ENCODE measurements at places on chromosomes 2 and 18.

DNA sequence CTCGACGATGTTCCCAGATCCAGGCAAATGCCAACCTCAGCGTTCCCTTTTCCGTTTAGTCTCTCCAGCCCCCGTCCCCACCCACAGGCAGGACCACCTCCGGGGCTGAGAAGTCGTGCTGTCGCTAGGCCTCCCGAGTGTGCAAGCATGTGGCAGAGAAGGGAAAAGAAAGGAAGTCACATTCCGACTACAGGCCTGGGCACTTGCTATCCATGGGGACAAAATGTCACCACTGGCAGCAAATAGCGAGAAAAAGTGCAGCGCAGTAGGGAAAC, 420 bp downstream of the PIGN start:
- no peak for DNase-seq

GRCh38 chr2:242058116-242058680, 188.7 kb downstream of the RTP5 start:
- DNase-seq, result no peak

GRCh38 chr2:58449286-58450010, 208.3 kb upstream of the FANCL start:
- DNase-seq, result no peak

DNA sequence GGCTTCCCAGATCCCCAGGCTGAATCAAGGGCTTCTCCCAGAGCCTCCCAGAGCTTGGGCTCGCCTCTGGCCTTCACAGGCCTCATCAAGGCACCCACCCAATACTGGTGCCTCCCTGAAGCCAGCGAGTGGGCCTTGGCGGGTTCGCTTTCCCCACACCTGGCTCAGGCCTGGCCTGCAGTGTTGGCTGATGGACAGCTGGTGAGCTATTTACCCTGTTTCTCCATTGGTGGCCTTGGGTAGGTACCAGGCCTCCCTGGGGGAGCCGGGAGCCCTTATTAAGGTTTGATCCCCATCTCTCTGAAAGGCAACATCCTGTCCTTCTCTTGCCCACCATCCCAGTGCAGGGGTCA, 18.2 kb upstream of the DUSP2 start:
- no peak for DNase-seq

GRCh38 chr2:96554293-96555145, 18.0 kb downstream of the ARID5A start:
- DNase-seq, result peak; percentile 67

- no peak for DNase-seq
These were observed 20.1 kb downstream of the DSEL start for GRCh38 chr18:67496469-67496868.

- no peak for DNase-seq
These were observed 70.3 kb upstream of the CWC22 start for GRCh38 chr2:180077295-180077906.

GRCh38 chr2:120430957-120431356, 85.0 kb downstream of the INHBB start:
- no peak for DNase-seq

GRCh38 chr2:10332402-10333246, 29.9 kb downstream of the HPCAL1 start:
- DNase-seq, result no peak

DNA sequence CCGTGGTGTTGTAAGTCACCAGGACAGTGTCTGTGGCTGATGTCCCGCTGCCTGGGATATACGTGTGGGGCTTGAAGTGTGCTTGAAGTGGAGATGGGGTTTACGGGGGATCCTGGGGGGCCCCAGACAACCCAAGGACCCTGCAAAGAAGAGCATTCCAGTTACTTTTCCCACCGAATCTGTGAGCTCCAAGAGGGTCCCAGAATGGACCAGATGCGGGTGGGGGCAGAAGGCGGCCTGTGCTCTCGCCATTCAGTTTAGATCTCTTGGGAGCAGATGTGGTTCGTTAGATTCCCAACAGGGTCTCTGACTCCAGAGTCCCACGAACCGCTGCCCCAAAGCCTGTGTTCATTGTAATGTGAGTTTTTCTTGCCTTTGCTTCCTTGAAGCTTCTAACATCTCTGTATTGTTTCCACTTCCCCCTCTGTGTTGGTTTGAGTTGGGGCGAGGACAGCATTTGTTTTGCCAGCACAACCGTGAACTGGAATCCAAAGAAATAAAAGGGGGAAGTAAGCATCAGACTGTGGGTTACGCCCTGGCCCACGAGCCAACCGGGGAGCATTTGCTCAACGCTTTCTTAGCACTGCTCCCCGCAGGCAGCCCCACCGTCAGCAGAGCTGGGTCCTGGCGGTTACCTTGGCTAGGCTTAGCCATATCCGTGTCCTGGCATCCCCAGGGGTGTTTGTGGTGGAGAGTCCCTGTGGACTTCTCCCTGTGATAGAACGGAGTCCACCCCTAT, 92.1 kb downstream of the SH3BP4 start:
- peak; percentile 38 for DNase-seq

- DNase-seq, result no peak
These were observed 56.0 kb downstream of the PARD6G start for GRCh38 chr18:80191264-80191663.

DNA sequence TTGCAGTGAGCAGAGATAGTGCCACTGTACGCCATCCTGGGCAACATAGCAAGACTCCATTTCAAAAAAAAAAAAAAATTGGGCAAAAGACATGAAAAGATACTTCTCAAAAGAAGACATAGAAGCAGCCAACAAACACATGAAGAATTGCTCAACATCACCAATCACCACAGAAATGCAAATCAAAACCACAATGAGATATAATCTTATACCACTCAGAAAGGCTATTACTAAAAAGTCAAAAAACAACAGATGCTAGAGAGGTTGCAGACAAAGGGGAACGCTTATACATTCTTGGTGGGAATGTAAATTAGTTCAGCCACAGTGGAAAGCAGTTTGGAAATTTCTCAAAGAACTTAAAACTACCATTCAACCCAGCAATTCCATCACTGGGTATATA, 43.1 kb upstream of the CHAC2 start:
- DNase-seq, result no peak

- no peak for DNase-seq
These were observed 3.1 kb upstream of the PRKAG3 start for GRCh38 chr2:218834685-218835084.

Data from activated B cell treated with CpG ODN at 0.5 μM for 24 hours (primary cell).